Hematopoietic multipotent progenitor cell treated with erythropoietin and hydrocortisone succinate and interleukin-3 and kit ligand, for 4 days (in vitro differentiated cells): ENCODE measurements at places on chromosomes 5 and 9.

- no peak for DNase-seq
Observed at GRCh38 chr5:180103487-180104167, 32.1 kb upstream of the RNF130 start.

GRCh38 chr5:147750065-147750464 is 32.5 kb downstream of the JAKMIP2 start:
- DNase-seq: peak; percentile 2

DNA sequence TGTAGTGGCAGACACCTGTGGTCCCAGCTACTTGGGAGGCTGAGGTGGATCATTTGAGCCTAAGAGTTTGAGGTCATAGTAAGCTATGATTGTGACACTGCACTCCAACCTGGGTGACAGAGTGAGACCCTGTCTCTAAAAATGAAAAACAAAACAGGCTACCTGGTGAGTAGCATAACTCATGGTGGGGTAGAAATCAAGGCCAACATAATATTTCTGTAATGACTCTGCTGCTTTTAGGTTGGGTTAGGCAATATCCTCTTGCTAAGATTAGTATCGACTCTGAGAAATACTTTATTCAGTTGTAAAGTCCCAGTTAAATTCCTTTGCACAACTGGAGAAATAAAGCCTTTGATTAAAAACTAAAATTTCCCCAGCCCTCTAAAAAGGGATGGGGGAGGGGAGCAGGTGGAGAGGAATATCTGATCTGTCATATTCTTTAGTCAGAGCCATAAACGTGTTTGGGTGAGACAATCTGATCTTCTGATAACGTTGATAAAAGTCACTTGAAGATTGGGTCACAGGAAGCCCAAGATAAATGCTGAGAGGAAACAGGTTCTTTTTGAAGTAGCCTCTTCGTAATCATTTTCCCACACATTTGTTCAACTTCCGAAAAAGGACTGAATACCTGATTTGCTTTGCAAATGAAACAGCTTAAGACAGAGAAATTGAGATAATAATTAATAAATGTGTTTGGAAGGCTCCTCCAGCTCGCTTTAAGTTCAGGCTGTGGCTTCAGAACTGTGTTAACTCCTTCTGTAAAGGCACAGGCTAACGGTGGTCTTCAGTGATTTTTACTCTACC is 14.9 kb downstream of the IL4 start:
- DNase-seq: peak; percentile 74

DNA sequence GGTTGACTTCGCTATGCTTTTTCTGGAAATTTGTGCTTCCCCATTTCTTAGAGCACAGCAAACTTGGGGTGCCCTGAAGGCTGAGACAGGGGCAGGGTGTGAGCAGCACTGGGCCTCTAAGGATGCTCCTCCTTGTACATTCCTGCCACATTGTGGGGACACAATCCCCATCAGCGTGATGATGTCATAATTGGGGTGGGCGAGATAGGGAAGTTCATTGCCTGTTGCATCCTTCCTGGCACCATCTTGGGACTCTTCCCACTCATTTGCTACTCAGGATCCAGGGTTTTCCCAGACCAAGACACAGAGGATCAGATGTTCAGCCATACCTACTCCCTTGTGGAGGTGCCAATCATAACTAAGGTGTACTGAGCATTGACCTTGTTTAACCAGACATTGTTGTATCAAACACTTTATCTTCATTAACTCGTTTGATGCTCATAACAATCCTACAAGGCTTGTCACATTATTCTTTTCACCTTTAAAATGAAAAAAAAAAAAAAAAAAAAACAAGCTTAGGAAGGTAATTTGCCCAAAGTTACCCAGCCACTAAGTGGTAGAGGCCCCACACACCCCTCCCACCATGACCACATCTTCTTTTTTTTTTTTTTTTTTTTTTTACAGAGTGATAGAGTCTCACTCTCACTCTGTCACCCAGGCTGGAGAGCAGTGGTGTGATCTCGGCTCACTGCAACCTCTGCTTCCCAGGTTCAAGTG is 87.6 kb downstream of the UGCG start:
- DNase-seq: no peak

GRCh38 chr5:77300451-77300850 is 90.0 kb downstream of the PDE8B start:
- DNase-seq: no peak

DNA sequence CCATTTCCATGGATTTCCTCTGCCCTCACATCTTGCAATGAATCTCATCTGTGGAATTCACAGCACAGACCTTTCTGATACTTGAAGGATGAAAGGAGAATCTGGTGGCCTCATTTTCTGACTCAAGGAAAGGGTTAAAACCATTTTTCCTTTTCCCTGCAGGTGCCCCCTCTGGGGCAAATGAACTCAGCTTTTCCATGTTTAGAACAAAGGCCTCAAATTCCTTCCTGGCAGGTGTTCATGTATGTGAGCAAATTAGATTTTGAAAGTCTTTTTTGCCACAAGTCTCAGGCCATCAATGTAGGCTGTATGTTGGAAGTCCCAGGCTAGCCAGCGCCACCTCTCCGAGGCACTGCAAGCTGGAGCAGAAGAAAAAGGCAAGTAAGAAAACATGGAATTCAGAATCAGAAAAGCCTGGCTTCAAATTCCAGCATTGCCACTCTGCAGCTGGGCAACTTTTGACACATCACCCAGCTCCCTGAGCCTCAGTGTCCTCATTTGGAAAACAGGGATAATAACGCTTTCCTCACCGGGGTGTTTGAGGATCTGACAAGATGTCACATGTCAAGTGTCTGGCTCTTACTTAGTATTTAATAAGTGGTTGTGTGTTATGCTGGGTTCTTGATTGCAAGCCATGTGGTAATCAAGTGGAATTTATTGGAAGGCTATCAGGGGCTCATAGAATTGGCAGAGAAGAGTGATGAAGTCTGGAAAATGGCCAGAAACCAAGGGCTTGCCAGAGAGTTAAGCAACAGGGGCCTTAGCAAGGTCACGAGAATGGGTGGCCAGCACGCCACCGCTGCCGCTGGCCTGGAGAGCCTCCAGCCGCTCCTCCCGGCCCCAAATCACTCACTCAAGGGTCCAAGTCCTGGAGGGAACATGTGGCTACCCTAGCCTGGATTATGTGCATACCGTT is 48.4 kb upstream of the SMIM23 start:
- no peak for DNase-seq

- DNase-seq: no peak
Observed at GRCh38 chr9:6965566-6965965, 207.8 kb downstream of the KDM4C start.

DNA sequence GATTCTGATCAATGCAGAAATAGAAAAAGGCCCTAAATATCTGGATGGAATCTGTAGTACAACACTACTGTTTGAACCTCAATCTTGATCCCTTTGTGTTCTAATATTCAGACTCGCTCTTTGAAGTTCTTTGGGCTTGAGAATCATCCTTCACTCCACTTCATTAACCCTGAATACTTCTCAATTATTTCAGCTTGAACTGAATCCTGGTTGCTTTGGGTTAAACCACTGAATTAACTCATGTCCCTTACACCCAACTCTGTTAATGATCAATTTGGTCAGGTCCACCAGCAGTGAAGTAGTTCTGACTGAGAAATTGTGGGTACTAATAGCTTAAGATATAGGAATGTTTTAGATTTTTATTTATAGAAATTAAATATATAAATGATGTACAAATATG is 1707.2 kb upstream of the ACO1 start:
- no peak for DNase-seq

GRCh38 chr5:14141764-14142163 is 1.4 kb upstream of the TRIO start:
- DNase-seq: no peak

GRCh38 chr5:10704949-10705621 is 55.9 kb downstream of the DAP start:
- DNase-seq: peak; percentile 59
